Gastroesophageal sphincter (tissue), 4 donors: ENCODE measurements at places on chromosomes 4 and X. TPM values are rescaled to one million over a fixed set of nuclear protein-coding genes. Genes with fewer than 3 reads are reported as not detected.
A peak's percentile ranks its signal among the peaks of the same experiment; 100 is the strongest.

The XK gene
- total RNA-seq: 16.2 TPM

The CLDN22 gene
- not detected for total RNA-seq

The DNAAF6 gene
- not detected for total RNA-seq

The C4orf50 gene
- total RNA-seq: 0.16 TPM

The CHIC2 gene
- 25.4 TPM for total RNA-seq

The HEPH gene
- total RNA-seq: 110 TPM

The EREG gene
- 3.0 TPM for total RNA-seq

The ATP2B3 gene
- not detected for total RNA-seq

GRCh38 chr4:176437756-176438155, 118.0 kb downstream of the SPCS3 start:
- no peak for ATAC-seq

DNA sequence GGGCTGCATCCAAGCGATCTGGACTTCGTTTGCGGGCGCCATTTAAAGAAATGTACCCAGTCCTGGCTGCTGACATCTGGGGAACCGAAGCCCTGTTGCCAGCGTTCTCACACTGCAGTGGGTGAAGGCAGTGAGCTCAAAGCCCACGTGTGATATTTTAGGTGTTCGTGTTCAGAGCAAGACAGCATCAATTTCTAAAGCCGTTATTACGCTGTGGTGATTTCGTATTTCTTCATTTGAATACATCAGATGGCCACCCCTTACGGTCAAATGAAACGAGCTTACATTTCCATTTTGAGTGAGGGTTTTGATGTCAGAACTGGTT, 376 bp upstream of the C4orf36 start:
- ATAC-seq: no peak

DNA sequence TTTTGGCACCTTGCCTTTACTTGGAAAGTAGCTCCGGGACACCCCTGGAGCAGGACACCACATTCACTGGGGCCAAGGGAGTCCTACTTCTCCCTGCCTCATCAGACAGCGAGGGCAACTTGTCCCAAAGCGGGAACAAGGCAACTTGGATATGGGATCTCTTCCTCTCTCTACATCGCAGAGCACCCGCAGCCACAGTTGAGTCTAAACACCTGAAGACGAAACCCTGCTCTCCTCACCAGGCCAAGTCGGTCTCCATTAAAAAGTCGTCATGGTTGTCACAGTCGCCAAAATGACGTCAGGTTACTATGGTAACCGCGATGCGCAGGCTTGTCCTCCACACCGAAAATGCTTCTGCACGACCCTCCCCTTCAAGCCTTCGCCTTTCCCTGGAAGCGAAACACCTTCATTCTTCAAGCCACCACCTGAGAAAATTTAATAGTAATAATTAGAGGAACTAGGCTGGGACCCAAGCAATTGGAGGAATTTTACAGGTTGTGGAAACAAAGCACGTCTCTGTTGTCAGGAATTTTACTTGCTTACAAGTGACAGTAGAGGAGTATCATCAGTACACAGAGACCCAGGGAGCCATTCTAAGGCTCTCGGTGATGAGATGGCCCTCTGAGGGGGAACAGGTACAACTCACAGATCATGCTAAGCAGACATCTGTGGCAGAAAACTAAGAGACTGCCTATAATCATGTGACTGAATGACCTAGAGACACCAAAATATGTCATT, 30.5 kb upstream of the TCEAL4 start:
- ATAC-seq: no peak

- ATAC-seq: no peak
These were observed 271.8 kb upstream of the GK2 start for GRCh38 chr4:79679859-79680258.

GRCh38 chrX:105307762-105308161, 87.3 kb upstream of the TEX13A start:
- ATAC-seq: no peak

DNA sequence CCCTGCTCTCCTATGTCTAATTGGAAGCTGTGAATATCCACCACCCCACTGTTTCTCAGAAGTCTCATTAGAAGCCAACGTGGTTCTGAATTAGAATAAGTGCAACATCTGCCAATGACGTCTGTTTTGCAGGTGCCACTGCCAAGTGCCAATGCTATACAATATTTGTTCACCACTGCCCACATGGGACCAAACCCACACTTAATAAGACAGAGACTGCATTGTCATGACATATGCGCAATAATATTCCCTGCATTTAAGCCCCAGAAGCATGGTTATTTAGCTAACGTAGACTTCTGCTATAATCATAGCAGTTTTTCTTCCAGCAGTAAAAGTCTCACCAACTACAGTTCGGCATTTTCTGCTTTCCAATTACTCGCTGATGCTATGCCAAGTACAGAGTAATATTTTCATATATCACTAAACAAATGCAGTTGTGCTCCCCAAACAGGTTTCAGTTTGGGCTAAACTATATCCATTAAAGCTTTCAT, 262.5 kb upstream of the PCDH18 start:
- no peak for ATAC-seq

GRCh38 chr4:78222575-78223186, 165.6 kb downstream of the FRAS1 start:
- ATAC-seq: no peak

- no peak for ATAC-seq
These were observed 736 bp downstream of the BDH2 start for GRCh38 chr4:103098756-103099440.

- ATAC-seq: no peak
These were observed 136.8 kb downstream of the CHRNA9 start for GRCh38 chr4:40471923-40472322.

GRCh38 chrX:56783996-56784620, 55.1 kb downstream of the NBDY start:
- ATAC-seq: no peak

GRCh38 chr4:107216379-107216778, 180.3 kb upstream of the DKK2 start:
- ATAC-seq: no peak

GRCh38 chr4:1003271-1004070, 8.0 kb upstream of the FGFRL1 start:
- ATAC-seq: no peak

- no peak for ATAC-seq
These were observed 174.5 kb upstream of the C1QTNF7 start for GRCh38 chr4:15253349-15253748.

- no peak for ATAC-seq
These were observed 21.4 kb upstream of the ZNF827 start for GRCh38 chr4:145960012-145960411.

- ATAC-seq: no peak
These were observed 3.3 kb downstream of the CPEB2 start for GRCh38 chr4:15005474-15006115.

DNA sequence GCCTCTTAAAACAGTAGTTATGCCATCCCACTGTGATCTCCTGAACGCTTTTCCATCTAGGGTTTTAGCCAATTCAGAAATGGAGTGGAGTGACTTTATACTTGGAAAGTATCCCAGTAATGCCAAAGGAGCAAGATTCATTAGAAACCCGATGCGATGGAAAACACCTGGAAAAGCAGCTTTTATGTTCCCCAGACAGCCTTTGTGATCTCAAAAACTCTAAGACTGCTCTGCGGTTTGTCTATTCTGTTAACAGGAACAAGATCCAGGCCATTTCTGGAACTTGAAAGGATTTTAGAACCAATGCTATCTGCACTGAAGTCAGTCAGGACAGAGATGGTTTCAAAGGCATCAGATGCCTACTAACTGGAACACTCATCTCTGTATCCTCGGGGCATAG, 145.1 kb downstream of the APBB2 start:
- ATAC-seq: no peak

DNA sequence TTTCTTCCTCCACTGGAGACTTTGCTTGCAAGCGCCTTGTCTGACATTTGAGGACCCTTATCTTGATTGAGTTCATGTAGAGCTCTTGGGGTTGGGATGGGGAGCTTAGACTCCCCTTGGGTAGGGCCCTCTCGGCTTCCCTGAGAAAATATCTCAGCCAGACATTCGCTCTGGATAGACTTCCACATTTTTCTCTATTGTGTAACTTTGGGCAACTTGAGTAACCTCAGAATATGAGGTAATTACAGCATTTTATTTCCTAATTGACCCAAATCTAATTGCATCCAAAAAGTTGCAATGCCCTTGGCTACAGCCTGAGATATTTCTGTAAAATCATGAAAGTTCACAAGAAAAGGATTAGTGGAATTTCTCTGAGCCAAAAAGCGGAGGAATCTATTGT, 102.8 kb upstream of the MXRA5 start:
- ATAC-seq: peak; percentile 60

DNA sequence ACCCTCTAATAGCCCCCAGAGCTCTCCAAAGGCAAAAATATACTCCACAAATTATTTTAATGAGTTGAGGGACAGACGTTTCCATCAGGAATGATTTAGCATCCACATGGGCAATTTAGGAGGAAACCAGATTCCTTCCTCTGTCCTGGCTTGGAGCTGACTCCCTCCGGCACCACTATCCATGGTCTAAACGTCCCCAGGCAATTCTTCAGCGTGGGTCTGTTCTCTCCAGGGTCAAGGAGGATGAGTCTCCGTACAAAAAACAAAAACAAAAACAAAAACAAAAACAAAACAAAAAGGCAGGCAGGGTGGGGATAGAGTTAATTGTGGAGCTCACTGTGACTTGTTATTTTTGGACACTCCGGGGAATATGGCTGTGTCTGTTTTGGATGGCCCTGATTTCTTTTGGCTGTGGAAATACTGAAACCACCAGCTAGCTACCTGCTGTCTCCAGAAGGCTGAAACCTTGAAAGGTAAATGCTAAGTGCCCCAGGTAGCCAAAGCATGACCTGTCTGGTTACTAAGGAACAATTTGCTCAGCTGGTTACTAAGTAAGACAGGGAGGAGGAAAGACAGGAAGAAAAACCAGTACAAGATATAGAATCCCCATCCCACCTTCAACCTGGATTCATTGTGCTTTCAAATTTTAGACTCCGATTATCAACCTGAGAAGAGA, 419.1 kb upstream of the LCORL start:
- ATAC-seq: no peak

GRCh38 chr4:81914623-81915022, 442.9 kb upstream of the RASGEF1B start:
- no peak for ATAC-seq

DNA sequence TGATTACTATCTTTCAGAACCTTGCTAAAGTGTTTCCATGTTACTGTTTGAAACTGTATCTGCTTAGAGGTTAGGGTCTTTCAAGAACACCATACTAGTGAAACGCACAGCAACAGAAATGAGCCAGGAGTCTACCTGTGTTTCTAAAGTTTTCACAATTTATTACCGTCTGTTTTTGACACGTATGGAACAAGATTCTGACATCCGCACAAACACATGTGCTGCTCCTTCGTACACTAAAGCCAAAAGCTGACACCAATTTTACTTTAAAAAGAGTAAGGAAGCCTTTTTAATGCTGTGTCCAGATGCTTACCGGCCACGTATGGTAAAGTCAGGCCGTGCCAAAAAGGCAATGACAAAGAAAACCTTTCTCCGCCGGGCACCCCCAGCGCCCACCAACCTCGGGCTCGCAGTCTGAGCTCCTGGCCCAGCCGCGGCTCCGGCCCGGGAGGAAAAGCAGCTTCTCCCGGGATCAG, 532 bp downstream of the RPS4X start:
- ATAC-seq: peak; percentile 42

DNA sequence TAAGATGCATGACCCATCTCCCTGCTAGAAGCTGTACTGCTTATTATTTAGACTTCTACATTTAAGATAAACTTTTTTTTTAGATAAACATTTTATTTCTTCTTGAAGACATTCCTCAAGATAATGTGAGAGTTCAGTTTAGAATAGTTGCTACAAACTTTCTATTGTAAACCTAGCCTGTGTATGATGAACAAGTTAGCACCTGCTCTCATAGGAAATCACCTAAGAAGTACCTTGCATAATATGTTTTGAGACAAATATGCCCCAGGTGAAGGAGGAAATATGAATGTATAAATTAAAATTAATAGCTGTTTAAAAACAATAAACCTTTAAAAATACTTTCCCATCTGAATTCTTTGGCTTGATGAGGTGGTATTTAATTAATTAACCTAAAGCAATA, 35.6 kb downstream of the RASGEF1B start:
- no peak for ATAC-seq

DNA sequence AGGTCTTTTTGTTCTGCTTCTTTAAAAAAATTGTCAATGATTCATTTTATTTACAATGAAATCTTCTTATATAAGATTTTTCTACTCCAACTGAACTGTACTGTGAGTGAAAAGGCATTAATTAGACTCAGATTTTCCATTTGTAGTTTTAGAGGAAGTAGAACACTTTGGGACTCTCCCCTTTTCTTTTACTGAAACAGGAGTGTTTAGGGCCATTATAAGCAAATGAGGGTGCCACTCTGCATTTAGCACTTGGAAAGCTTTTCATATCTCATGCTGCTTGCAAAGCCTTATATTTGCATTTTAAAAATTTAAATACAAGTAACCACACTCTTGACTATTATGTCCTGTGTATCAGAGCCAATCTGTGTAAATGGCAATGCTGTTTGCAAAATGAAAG, 584.3 kb downstream of the KLHL13 start:
- no peak for ATAC-seq

GRCh38 chr4:73001885-73002284, 67.6 kb downstream of the COX18 start:
- no peak for ATAC-seq

- no peak for ATAC-seq
These were observed 1.9 kb upstream of the CITED1 start for GRCh38 chrX:72307646-72308051.

DNA sequence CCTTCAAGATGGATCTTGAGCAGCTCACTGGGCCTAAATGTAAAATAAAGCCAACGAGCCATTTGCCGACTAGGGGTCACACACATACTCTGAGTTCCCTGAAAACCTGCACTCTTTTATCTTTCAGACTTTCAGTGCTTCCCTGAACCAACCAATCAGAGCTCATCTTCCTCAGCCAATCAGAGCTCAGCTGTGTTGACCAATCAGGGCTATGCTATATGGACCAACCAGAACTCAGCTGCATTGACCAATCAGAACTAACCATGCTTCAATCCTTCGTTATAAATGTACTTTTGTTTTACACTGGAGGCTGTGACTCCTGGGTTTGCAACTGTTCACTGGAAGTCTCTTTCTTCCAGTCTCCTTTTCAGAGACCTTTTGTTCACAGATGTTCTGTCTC, 19.3 kb downstream of the SLC25A53 start:
- no peak for ATAC-seq

GRCh38 chr4:152655272-152656129, 24.3 kb downstream of the TMEM154 start:
- ATAC-seq: no peak

- no peak for ATAC-seq
These were observed 28.2 kb downstream of the SLC9A7 start for GRCh38 chrX:46730765-46731164.
